HFFc6 (cell line): ENCODE measurements at places on chromosomes 7 and 10. TPM values are rescaled to one million over a fixed set of nuclear protein-coding genes. Genes with fewer than 3 reads are reported as not detected.
A peak's percentile ranks its signal among the peaks of the same experiment; 100 is the strongest.

GRCh38 chr10:34764472-34764946, 50.6 kb downstream of the PARD3 start:
- no peak overlapping the region for H3K27ac ChIP-seq
- no peak for DNase-seq
- 0 out of 2 replicates have a peak, but pooled peaks cover 4% of the 10 kb centered on the region for H3K36me3 ChIP-seq
- H3K4me3 ChIP-seq = no peak overlapping the region

DNA sequence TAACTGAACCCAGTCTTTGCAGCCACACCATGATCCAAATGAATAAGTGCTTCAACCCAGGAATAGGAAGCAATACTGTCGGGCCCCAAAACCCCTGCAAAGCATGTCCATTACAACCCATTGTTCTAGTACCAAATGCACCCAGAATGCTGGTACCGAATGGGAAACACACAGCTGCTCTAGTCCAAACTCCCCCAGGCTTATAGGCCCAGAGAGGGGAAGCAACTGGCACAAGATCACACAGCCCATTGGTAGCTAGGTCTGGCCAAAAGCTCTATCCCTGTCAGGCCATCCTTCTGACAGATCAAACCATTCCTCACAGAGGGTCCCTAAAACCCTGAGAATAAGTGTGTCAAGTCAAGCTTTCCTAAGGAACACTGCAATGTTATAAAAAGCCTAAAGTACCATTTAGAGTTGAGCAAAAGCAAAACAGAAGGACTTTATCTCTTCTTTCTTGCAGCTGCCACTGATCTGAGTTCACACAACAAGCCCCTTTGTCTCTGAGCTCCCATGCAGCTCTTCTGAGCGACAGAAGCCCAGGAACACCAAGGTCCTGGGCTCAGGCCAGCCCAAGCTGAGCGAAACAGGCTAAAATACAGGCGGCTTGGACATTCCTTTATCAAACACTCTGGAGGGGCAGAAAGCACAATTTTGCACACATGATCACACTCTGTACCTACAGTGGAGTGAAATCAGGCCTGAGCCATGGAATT, 116.7 kb downstream of the SGMS1 start:
- no peak overlapping the region for H3K4me3 ChIP-seq
- no peaks in the 10 kb centered on the region for H3K36me3 ChIP-seq
- peaks cover 15% of the 10 kb centered on the region for H3K4me1 ChIP-seq
- H3K27me3 ChIP-seq = no peaks in the 10 kb centered on the region; the same call in 1 of the 2 replicates
- no peak overlapping the region for H3K27ac ChIP-seq

Gene TFEC
- total RNA-seq = 0.13 TPM in 1 of 3 replicates, not detected in the others

DNA sequence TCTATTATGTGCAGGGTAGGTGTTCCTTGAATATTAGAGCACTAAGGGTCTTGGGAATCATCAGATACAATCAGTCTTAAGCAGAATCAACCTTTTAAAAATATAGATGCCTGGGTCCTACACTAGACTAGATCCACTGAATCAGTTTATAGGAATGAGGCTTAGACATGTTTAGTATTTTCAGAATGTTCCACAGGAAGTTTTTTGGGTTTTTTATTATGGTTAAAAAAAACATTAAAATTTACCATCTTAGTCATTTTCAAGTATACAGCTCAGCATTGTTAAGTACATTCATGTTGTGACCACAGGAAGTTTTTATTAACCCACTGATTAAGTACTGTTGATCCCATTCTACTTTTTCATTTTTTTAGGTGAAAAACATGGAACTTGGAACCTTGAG, 135.7 kb downstream of the LCOR start:
- peak overlapping the region; percentile 29; the same call in 1 of the 2 replicates for H3K27ac ChIP-seq
- H3K4me1 ChIP-seq = peaks cover 53% of the 10 kb centered on the region
- peak; percentile 63 for DNase-seq
- peak overlapping the region; percentile 26; the same call in 1 of the 2 replicates for H3K4me3 ChIP-seq
- H3K27me3 ChIP-seq = peaks cover 3% of the 10 kb centered on the region; the same call in 1 of the 2 replicates

GRCh38 chr10:129580901-129581300, 113.9 kb downstream of the MGMT start:
- H3K4me1 ChIP-seq = no peaks in the 10 kb centered on the region
- DNase-seq = no peak
- H3K27me3 ChIP-seq = no peaks in the 10 kb centered on the region
- no peak overlapping the region for H3K27ac ChIP-seq

DNA sequence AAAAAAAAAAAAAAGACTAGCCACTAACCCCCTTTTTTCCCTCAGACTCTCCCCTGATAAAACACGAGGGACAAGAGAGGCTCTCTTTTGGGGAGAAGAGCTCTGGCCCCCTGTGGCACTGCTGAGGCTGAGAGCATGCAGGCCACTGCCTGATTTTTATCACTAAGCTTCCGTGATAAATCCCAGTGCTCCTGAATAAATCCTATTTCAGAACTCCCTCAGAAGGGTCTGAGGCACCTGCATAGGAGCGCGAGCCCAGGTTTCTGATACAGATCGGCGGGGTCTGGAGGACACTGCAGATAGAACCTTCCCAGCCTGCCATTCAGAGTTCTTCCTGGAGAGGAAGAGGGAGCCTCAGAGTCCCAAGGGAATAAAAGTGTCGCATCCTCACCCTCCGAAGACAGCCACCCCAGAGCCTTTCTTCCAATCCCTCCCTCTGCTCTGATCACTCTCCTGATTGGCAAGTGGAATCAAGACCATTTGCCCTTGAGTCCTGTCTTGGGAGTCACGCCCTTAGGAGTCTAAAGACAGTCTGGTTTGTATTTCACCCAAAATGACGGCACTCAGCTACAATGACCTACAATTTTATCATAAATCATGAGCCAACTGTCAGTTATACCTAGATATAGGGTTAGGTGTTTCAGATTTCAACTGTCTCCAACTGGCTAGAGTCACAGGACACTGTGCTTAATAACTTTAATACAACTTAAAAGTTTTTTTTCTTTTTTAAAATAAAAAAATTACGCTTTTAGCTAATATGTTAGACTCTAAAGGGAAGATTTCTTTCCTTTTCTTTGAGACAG, 153.5 kb downstream of the RNF216 start:
- DNase-seq = no peak
- H3K4me3 ChIP-seq = no peak overlapping the region
- peaks cover 4% of the 10 kb centered on the region for H3K27me3 ChIP-seq
- H3K36me3 ChIP-seq = peaks cover 13% of the 10 kb centered on the region; the same call in 1 of the 2 replicates
- peaks cover 61% of the 10 kb centered on the region for H3K4me1 ChIP-seq

Gene PGAM2
- 0.26 to 0.47 TPM (median 0.37 TPM) in 3 replicates for total RNA-seq

GRCh38 chr10:126270111-126270510, 118.2 kb downstream of the ADAM12 start:
- no peaks in the 10 kb centered on the region; the same call in 1 of the 2 replicates for H3K27me3 ChIP-seq
- peak overlapping the region; percentile 64 for H3K27ac ChIP-seq
- peak overlapping the region; percentile 33 for H3K4me3 ChIP-seq
- peak; percentile 81 for DNase-seq

Gene DDC
- total RNA-seq = not detected in 3 replicates

GRCh38 chr10:74189999-74190421, 39.0 kb downstream of the ADK start:
- H3K4me3 ChIP-seq = peak overlapping the region; percentile 82
- no peaks in the 10 kb centered on the region; the same call in 1 of the 2 replicates for H3K27me3 ChIP-seq
- peak overlapping the region; percentile 94 for H3K27ac ChIP-seq
- peak; percentile 98 for DNase-seq

GRCh38 chr7:33040803-33041516, 21.6 kb downstream of the NT5C3A start:
- H3K4me3 ChIP-seq = peak overlapping the region; percentile 36; the same call in 1 of the 2 replicates
- no peak for DNase-seq
- H3K27me3 ChIP-seq = no peaks in the 10 kb centered on the region; the same call in 1 of the 2 replicates
- H3K4me1 ChIP-seq = peaks cover 66% of the 10 kb centered on the region

GRCh38 chr7:137695942-137696341, 150.8 kb downstream of the DGKI start:
- no peaks in the 10 kb centered on the region for H3K36me3 ChIP-seq
- DNase-seq = no peak
- peaks cover 4% of the 10 kb centered on the region; the same call in 1 of the 2 replicates for H3K27me3 ChIP-seq
- no peak overlapping the region for H3K4me3 ChIP-seq

Gene ITPRID1
- not detected in 2 replicates for total RNA-seq

Gene TWIST1
- total RNA-seq = 42.2 to 45.6 TPM (median 45.0 TPM) in 3 replicates

DNA sequence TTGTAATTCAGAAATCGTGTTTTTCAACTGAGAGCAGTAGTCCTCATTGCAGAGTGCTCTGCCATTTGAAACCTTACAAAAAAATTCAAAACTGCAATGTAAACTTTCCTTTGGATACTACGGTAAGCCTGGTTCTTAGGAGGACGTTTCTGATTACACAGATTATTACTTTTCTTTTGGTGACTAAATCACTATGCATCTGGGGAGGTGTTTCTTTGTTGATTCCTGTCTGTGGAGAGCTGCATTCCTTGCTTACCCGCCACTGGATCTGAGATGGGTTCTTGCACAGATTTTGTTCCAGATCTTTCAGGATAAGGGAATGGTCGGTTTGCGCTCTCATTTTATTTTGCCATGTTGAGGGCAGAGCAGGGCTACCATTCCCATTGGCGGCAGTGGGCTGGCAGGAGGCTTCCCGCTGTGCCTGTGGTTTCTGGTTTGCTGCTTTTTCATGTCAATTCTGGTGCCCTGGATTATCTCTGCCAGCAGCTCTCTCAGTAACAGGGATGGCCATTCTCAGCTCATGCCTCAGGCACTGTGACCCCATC, 485.1 kb downstream of the GLRX3 start:
- H3K36me3 ChIP-seq = peaks cover 14% of the 10 kb centered on the region; the same call in 1 of the 2 replicates
- DNase-seq = no peak
- no peak overlapping the region for H3K4me3 ChIP-seq
- no peaks in the 10 kb centered on the region for H3K27me3 ChIP-seq
- no peak overlapping the region for H3K27ac ChIP-seq

GRCh38 chr10:20608503-20608902, 288.6 kb downstream of the NEBL start:
- H3K4me1 ChIP-seq = no peaks in the 10 kb centered on the region
- DNase-seq = no peak
- H3K27ac ChIP-seq = no peak overlapping the region
- no peaks in the 10 kb centered on the region for H3K27me3 ChIP-seq
- H3K36me3 ChIP-seq = no peaks in the 10 kb centered on the region

DNA sequence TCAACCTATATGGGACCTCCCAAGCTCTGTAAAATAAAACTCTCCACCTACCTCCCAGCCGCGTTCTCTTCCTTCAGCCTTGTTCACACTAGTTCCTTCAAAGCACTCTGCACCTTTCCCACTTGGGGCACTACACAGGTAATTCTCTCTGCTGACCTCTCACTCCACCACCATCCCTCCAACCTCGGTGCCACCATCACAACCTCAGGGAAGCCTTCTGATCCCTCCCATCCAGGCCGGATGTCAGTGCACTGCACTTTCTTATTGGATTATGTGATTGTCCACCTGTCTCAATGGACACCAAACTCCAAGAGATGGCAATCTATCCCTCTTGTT, 7.0 kb downstream of the LARP4B start:
- DNase-seq = no peak
- H3K4me3 ChIP-seq = no peak overlapping the region
- peaks cover 28% of the 10 kb centered on the region; the same call in 1 of the 2 replicates for H3K36me3 ChIP-seq
- H3K27me3 ChIP-seq = no peaks in the 10 kb centered on the region
- peak overlapping the region; percentile 27; the same call in 1 of the 2 replicates for H3K27ac ChIP-seq
- H3K4me1 ChIP-seq = peaks cover 63% of the 10 kb centered on the region

- H3K36me3 ChIP-seq = no peaks in the 10 kb centered on the region
- H3K27me3 ChIP-seq = peaks cover 1% of the 10 kb centered on the region; the same call in 1 of the 2 replicates
- H3K4me3 ChIP-seq = no peak overlapping the region
- no peaks in the 10 kb centered on the region for H3K4me1 ChIP-seq
- no peak overlapping the region for H3K27ac ChIP-seq
Observed at GRCh38 chr10:8315619-8316021, 261.1 kb downstream of the GATA3 start.

Gene FBXL13
- 0.13 to 0.74 TPM (median 0.46 TPM) in 3 replicates for total RNA-seq

Gene SPDYE2
- 0.12 TPM in 1 of 3 replicates, not detected in the others for total RNA-seq

DNA sequence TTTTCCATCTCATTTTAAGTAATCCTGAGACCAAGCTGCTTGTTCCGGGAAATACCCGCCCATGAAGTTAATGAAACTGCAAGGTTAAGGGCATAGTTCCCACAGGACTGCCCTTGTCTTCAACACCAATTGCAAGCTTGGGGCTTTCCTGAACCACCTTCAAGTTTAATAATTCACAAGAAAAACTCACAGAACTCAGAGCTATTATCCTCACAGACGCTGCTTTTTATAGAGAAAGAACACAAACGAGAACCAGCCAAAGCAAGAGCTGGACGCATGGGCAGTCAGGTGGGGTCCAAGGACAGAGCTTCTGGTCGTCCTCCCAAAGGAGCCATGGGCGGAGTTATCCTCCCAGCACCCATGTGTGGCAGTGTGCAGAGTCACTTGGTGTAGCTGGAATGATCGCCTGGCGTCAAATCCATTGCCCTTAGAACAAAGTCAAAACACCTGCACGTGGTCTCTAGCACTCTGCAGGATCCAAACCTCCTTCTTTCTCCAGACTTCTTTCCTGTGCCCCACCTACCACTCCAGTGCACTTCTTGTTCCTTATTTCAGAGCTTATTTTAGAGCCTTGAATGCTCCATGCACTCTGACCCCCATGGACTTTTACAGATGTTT, 56.7 kb downstream of the SNX10 start:
- DNase-seq = no peak
- H3K36me3 ChIP-seq = no peaks in the 10 kb centered on the region
- H3K27me3 ChIP-seq = peaks cover 4% of the 10 kb centered on the region
- H3K4me1 ChIP-seq = no peaks in the 10 kb centered on the region
- no peak overlapping the region for H3K4me3 ChIP-seq
- H3K27ac ChIP-seq = no peak overlapping the region

Gene UCMA
- total RNA-seq = not detected in 2 replicates

Gene NUTM2A
- 0.06 to 0.17 TPM in 2 of 3 replicates, not detected in the other for total RNA-seq

GRCh38 chr10:48453451-48454301, 147.2 kb downstream of the MAPK8 start:
- H3K27ac ChIP-seq = no peak overlapping the region; the same call in 1 of the 2 replicates
- H3K4me3 ChIP-seq = no peak overlapping the region
- peaks cover 18% of the 10 kb centered on the region for H3K27me3 ChIP-seq
- peaks cover 12% of the 10 kb centered on the region for H3K36me3 ChIP-seq

Gene AKR1C3
- total RNA-seq = 0.35 TPM in 1 of 3 replicates, not detected in the others

Gene GET4
- total RNA-seq = 20.1 and 26.3 TPM in 2 replicates
